ENCODE measurements at places on chromosomes 16 and 17. TPM values are rescaled to one million over a fixed set of nuclear protein-coding genes. Genes with fewer than 3 reads are reported as not detected.

DNA sequence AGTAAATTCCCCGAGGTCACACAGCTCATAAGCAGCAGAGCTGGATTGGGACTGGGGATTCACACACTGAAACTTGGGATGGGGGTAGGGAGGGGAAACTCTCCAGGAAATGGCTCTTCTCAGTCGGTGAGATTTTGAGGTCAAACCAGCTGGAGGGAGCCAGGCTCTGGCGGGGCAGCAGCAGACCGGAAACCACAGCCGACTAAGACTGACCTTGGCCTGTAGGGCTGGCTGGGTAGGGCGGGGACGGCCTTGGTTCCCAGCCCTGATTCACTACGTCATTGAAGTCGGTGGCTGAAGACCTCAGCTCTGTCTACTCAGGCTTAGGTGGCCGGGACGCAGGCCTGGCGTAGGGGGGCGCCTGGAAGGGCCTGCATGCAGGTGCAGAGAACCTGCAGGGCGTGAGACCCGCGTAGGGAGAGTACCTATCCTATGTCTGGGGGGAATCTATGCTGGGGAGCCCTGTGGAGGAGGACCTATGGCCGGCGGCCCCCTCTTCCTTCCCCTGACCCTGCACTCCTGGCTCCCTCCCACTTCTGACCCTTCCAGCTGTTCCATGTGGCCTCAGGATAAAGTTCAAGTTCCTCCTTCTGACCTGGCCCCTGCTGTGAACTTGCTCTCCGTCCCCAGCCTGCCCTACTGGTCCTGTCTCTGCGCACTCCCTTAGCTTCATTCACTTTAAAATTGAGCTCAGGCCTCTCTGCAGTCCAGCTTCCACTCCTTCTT, 11.9 kb upstream of the SLC4A1 start:
- peak; percentile 46 for DNase-seq

DNA sequence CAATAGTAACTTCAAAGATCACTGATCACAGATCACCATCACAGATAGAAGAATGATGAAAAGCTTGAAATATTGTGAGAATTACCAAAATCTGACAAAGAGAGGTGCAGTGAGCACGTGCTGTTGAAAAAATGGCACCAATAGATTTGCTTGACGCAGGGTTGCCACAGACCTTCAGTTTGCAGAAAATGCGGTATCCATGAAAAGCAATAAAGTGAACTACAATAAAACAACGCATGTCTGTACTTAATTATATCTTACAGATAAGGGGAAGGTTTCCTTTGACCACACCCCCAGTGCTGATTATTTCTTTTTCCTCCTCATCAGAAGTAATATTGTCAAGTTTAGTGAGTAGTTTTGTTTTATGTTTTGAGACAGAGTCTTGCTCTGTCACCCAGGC, 21.1 kb upstream of the PYDC1 start:
- no peak for DNase-seq

KRTAP4-9 gene
- not detected for total RNA-seq

GRCh38 chr16:47538472-47538871, 77.3 kb downstream of the PHKB start:
- no peak for DNase-seq

DNA sequence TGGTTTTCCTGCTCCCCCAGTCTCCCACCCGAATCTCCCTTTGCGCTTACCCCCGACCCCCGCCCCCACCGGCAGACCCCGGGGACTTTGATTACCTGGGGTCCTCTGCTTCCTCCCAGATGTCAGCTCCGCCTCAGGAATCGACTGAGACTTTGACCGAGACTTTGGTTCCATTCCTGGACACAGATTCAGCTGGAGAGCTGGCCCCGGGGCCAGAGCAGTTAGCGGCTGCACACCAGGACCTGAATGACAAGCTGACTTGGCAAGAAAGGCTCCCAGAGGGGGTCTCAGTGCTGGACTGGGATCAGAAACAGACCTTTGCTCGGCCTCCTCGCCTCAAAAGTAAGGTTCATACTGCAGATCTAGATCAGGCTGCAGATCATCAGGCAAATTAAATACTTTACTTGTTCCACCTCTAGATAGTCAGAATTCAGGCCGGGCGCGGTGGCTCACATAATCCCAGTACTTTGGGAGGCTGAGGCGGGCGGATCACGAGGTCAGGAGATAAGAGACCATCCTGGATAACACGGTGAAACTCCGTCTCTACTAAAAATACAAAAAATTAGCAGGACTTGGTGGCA, 60.3 kb upstream of the FBXO47 start:
- DNase-seq, result no peak

KRTAP17-1 gene
- not detected for total RNA-seq

GRCh38 chr16:9827062-9827752, 355.0 kb downstream of the GRIN2A start:
- no peak for DNase-seq

OR4D1 gene
- 0.25 TPM for total RNA-seq

TAC4 gene
- total RNA-seq, result not detected

- peak; percentile 73 for DNase-seq
Measured at GRCh38 chr17:73595479-73595878, 48.8 kb downstream of the SDK2 start.

NOXO1 gene
- total RNA-seq, result not detected

GRCh38 chr17:28170771-28171170, 128.3 kb downstream of the NLK start:
- DNase-seq, result no peak

GRCh38 chr17:68622423-68622822, 21.3 kb upstream of the FAM20A start:
- no peak for DNase-seq

DNA sequence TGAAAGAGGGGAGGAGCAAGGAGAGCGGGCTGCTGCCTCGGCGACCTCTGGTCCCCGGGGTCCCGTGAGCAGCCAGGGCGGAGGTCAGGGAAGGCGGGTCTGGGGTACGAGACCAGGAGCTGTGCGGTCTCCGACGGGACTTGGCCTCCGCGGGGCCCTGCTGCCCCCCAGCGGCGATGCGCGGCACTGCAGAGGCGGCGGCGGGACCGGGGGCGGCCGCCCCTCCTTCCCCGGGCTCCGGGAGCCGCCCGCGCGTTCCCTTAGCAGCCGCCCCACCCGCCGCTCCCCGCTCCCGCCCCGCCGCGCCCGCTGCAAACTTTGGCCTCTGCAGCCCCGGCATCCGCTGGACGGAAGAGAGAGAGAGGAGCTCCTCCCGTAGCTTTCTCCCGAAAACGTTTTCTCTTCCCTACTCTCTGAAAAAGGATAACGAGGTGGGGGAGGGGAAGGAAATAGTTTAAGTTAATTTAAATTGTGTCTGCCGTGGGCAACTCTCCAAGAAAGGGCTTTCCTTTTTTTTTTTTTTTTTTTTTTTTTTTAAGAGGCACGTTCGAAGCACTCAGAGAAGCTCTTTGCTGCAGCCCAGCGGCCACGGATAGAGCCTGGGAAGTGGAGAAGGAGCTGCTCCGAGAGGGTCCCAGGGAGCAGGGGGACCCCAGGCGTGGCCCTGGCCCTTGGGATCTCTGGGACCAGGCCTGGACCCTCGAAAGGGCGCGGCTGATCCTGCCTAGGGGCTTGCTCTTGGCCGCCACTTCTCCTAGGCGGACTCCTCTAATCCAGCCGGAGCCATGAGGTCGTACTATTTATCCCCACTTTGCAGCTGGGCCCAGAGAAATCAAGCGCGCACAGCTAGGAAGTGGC, 43.2 kb downstream of the C16orf82 start:
- DNase-seq, result peak; percentile 78

METTL2A gene
- total RNA-seq, result 29.7 TPM

ABCA10 gene
- total RNA-seq, result not detected

DNA sequence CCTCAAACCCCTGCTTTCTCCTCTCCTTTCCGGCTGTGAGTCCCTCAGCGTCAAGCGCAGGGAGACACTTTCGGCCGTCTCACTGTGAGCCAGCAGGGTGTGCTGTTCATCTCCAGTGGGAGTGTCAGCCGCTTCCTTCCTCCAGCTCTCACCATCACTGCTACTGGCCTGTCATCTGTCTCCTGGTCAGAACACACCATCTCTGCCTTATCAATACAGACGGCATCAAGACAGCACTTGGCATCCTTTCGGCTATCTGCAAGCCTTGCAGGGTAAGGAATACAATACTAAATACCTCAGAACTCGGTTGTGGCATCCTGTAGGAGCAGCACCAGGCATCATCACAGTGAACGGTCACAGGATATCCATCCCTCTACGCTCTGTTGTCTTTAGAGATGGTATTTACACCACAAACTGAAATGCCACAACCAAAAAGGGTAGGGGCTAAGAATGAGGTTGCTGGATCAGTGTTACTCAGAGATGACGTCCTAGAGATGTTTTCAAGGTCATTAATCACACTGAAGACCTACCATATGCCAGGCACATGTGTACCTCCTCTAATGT, 20.7 kb upstream of the CMTM4 start:
- DNase-seq, result peak; percentile 38

DNA sequence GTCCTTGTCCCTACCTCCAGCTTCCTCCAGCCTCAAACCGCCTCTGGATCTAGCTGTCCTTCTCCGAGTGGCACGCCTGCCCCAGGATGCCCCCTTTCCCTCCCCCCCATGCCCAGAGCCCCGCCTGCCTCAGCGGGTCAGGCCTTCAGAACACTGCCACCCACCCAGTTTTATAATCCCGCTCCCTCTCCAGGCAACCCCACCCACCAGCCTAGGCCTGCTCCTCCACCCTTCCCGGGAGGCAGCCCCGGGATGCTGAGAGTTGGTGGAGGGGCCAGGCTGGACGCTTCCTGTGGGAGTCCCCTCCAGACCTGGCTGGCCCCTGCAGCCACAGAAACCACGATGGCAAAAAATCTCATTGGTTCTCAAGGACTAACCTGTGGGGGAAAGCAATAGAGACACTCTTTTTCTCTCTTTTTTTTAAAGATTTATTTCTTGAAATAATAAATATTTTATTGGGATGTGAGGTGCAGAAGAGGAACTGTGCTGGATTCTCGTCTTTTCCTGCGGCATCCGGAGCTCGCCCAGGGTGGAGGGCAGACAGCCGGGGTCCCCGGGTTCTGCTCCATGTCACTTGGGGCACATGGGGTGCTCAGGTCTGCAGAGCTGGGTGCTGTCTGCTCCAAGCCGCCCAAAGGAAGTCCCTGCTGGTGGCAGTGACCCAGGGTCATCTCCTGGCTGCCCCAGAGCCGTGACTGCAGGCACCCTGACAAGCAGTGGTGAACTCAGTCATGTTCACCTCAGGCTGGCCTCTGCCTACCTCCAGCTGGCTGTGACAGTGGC, 81.9 kb downstream of the MGAT5B start:
- DNase-seq, result no peak

GRCh38 chr17:8015236-8015956, 13.0 kb downstream of the GUCY2D start:
- DNase-seq, result no peak

NPIPB2 gene
- total RNA-seq, result 4.9 TPM

SLFN14 gene
- total RNA-seq, result not detected

OR1A1 gene
- total RNA-seq, result not detected

DNA sequence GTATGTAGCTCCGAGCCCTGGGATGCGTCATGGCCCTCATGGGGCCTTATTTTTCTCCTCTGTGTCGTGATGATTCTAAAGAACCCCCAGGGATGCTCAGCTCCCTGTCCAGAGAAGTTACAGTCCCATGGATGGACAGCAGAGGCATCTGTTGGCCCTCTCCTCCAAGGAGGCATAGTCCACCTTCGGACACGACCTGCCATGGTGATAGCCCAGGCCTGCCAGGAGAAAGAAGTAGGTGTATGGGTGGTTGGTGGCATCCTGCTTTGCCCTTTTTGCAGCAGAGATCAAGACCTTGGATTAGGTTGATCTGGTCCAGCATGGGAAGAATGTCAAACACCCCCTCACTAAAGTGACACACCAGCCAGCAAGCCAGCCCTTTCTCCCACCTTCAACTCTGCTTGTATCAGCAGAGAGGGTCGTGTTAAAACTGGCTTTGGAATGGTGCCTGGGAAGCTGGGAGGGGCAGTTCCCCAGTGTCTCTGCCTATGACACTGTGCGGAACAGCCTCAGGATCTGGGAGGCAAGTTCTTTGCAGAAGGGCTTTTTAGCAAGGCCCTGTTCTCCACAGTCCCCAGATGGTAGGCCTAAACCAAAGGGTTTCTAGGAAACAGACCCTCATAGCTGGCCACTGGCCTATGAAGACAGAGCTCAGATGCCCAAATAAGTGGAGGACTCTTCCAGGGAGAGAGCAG, 259.9 kb upstream of the RPL38 start:
- DNase-seq, result no peak

DNA sequence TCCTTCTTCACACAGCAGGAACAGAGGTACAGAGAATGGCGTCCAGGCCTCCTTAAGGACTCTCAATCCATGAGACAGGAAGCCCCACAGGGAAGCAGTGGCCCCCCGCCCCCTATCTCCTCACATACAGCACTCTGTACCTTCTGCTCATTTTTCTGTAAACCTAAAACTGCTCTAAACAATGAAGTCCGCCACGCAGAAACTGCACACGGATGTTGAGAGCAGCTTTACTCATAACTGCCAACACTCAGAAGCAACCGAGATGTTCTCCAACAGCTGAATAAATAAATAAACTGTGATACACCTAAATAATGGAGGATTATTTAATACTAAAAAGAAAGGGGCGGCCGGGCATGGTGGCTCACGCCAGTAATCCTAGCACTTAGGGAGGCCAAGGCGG, 9.9 kb downstream of the TBC1D16 start:
- DNase-seq, result no peak

- DNase-seq, result no peak
Measured at GRCh38 chr16:78505544-78506366, 406.3 kb downstream of the WWOX start.

GRCh38 chr16:77971306-77972061, 50.9 kb upstream of the CLEC3A start:
- peak; percentile 85 for DNase-seq

HSF4 gene
- total RNA-seq, result 56.0 TPM

GRCh38 chr17:38705523-38705802, 390 bp downstream of the MLLT6 start:
- no peak for DNase-seq

DBF4B gene
- total RNA-seq, result 23.3 TPM

TRPV3 gene
- 0.67 TPM for total RNA-seq

DNA sequence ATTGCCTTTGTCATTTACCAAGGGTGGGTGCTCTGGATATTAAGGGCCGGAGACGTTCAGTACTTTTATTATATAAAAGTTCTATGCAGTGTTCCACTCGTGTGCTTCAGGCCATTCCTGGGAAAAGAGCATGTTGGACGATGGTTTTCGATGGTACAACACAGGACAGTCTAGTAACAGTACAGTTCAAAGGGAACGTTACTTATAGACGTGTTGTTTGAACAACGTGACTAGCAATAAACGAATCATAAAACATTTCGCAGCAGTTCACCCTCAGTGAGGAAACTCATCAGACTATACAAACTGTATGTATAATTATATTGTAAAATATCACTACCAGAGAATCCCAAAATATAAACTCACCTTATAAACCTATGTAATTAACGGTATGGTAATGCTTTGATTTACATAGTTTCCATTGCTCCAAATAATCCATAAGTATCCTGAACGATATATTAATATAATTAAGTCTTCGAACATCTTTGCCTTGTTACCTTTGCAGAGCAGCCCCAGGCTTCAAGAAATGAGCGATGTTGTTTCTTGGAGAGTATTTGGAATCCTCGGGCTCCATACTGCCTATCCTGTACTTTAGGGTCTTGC, 589 bp downstream of the NMT1 start:
- no peak for DNase-seq

Data from activated CD8-positive, alpha-beta T cell treated with anti-CD3 and anti-CD28 coated beads for 36 hours (primary cell).